ENCODE measurements at places on chromosomes 12 and 14.

DNA sequence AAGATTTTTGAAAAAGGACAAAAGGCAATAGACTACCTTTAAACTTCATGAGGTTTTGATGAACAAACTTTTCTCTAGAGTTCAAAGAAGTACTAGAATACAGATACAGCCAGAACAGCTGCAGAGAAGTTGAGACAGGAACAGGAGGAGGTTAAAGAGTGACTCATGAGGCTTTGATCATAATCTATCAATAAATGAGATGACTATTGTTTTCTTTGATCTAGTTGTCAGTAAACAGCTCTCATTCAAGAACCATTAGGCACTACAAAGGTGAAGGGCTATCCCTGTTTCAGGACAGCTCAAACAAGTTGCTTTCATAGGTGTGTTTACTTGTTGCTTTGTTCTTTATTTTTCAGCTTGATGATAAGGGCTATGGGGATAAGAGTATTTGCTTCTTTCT is 2.4 kb downstream of the WASHC3 start:
- DNase-seq, result no peak

DNA sequence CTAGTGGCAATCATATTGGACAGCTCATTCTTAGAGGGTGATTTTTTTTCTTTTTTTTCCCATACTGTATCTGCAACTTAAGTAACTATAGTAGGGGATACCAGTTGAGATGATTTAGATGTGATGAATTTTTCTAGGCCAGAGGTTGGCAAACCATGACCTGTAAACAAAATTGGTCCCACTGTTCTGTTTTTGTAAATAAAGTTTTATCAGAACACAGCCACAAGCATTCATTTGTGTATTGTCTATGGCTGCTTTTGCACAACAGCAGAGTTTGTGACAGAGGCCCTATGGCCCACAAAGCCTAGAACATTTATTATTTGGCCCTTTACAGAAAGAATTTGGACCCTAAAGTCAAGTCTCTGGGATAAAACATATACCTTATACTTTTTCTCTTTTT is 11.4 kb downstream of the ARF6 start:
- DNase-seq, result no peak

- no peak for DNase-seq
Measured at GRCh38 chr12:25352083-25352918, 101.6 kb upstream of the KRAS start.

- no peak for DNase-seq
Measured at GRCh38 chr12:92085040-92085735, 60.5 kb downstream of the BTG1 start.

DNA sequence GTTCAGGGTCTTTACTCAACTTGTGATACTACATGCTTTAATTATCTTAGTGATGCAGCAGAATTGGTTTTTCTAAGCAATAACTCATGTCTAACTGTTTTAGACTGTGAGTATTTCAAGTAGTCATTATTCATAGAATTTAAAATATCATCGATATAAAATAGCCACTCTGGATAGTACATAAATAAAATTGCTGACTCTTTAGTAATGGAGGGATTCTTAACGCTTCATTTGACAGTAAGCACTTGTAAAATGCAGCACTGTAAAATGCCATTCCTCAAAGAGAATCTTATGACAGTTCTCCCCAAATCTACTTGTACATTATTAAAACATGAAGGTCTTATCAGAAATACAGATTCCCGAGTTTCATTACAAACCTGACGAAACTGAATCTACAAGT is 262.8 kb upstream of the LRFN5 start:
- no peak for DNase-seq

DNA sequence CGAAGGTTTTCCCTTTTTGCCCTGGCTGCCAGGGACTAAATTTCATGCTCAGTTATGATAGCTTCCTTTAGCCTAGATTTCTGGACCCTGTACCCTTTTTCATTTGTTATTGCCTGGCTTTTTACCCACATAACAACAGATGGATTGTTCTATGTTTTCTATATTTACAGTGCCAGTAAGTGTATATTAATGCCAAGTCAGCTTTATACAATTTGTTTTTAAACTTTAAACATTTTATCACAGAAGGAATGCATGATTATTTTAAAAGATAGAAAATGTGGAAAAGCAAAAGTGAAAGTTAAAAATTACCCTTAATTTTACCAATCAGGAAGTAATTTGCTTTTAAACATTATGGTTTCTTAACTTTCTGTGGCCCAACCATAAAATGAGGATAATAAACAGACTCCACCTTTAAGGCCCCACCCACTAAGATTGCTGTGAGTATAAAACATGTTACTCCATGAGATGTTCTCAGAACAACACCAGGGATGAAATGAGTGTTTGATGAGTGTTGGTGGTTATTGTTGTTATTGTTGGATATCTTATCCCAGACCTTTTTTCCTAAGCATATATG is 496.8 kb downstream of the EGLN3 start:
- DNase-seq, result no peak

GRCh38 chr14:36405589-36406274 is 85.3 kb upstream of the MBIP start:
- DNase-seq, result no peak

DNA sequence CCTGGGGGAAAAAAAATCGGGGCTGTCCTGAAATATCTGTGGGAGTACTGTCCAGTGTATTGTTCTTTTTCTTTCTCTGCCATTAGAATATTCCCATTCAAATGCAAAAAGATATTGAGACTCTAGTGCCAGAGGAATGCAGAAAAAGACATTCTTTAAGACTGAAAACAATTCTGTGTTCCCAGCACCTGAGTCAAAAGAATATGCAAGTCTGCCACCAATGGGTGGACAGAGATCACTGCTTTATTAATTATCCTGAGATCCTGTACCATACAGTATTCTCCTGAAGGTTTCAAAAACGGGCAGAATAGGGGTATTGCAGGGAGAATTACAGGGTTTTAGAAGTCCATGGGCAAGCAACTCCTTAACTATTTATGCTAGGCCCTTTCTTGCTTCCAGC is 361.8 kb downstream of the C12orf50 start:
- no peak for DNase-seq

- no peak for DNase-seq
Measured at GRCh38 chr12:13780453-13780852, 200.9 kb downstream of the GRIN2B start.

GRCh38 chr14:95048771-95049312 is 108.5 kb downstream of the DICER1 start:
- no peak for DNase-seq

GRCh38 chr12:56880125-56880992 is 53.8 kb downstream of the SDR9C7 start:
- DNase-seq, result no peak

DNA sequence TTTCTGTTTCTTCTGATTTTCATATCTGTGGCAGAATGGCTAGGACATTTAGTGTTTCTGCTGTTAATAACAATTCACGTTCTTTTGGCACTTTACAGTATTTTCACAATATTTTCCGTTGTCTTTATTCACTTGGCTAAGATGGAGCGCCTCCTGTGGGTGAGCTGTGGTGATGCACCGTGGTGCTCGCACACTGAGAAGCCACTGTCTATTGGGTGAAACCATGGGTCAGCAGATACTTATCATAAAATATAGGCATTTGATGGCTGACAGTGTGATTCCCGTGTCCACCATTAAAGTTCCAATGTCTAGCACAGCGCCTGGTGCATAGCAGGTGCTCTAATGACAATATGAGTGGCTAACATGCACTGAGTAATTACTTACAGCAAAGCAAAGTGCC is 141.8 kb downstream of the VRK1 start:
- DNase-seq, result no peak

DNA sequence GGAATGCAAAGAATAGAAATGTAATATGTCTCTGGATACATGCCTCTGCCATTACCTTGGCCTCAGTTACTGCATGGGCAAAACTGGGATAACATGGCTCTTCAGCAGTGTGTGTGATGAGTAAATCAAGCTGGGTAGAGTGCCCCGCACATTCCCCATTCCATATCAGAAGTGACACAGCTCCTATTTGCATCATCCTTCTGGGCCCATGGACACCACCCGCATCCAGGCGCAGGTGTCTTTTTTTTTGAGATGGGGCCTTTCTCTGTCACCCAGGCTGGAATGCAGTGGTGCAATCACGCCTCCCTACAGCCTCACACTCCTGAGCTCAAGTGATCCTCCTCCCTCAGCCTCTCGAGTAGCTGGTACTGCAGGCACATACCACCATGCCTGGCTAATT is 31.6 kb downstream of the KRT76 start:
- DNase-seq, result no peak

- no peak for DNase-seq
Measured at GRCh38 chr12:22377731-22378496, 43.4 kb upstream of the ST8SIA1 start.

GRCh38 chr12:57781244-57781643 is 1.3 kb upstream of the TSFM start:
- DNase-seq, result no peak

- DNase-seq, result no peak
Measured at GRCh38 chr14:33480887-33481184, 470.0 kb downstream of the EGLN3 start.

- DNase-seq, result no peak
Measured at GRCh38 chr12:117441751-117442150, 80.3 kb upstream of the NOS1 start.

GRCh38 chr12:6839482-6840201 is 1.1 kb upstream of the GNB3 start:
- no peak for DNase-seq

- peak; percentile 31 for DNase-seq
Measured at GRCh38 chr12:47080725-47081502, 1.2 kb upstream of the AMIGO2 start.

- DNase-seq, result no peak
Measured at GRCh38 chr12:116337312-116337711, 59.8 kb upstream of the MED13L start.

- DNase-seq, result no peak
Measured at GRCh38 chr14:73997108-73997943, 21.8 kb downstream of the ENTPD5 start.

- no peak for DNase-seq
Measured at GRCh38 chr14:31138301-31138700, 69.3 kb downstream of the HECTD1 start.

GRCh38 chr12:94815958-94816357 is 165.6 kb upstream of the TMCC3 start:
- DNase-seq, result no peak

DNA sequence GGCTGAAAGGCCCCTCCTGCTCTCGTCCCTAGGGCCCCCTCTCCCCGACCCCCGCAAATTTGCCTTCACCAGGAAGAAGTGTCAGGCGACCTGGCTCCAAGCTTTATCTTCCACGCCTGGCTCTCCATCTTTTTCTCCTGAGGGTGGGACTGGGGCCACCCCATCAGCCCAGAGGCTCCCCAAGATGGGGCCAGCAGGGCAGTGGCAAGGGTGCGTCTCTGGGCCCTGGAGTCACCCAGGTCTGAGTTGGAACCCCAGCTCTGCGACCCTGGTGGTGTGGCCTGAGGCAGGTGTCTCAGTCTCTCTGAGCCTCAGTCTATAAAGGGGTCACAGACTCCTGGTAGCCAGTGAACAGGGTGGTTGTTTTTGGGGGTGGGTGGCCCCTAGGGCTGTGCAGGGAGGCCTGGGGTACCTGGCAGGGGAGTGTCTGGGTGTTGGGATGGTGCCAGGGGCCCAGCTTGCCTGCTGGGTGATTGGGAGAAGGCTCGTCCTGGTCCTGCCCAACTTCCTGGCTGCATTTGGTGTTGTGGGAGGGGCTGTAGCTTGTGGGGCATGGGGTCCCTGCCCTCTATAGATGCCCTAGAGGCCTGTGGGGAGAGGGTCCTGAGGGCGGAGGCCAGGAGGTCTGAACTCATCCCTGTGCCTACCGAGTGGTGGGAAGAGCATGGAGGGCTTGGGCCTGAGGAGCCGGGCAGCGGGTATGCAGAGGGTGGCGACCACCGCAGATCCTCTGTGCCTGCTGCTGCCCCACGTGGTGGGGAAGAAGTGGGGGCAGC is 7.6 kb downstream of the KIF26A start:
- DNase-seq, result no peak

DNA sequence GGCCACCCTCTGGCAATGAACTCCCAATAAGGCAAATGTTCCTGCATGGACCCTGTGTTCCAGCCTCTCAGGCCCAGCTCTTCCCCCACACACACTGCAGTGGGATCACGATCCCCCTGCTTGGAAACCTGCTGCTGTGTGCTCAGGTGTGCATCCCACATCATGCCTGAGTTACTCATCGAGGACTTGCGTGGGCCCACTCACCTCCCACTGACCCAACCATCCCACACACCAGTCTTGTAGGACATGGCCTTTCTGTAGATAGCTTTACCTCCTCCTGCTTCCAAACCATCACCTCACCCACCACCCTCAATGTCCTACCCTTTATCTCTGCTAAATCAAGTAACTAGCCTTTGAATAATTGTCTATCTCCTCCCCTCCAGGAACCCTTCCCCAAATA is 24.6 kb downstream of the NPC2 start:
- DNase-seq, result no peak

- peak; percentile 64 for DNase-seq
Measured at GRCh38 chr12:114662512-114663177, 21.3 kb downstream of the TBX3 start.

- no peak for DNase-seq
Measured at GRCh38 chr12:52022841-52023181, 16.1 kb downstream of the TAMALIN start.

DNA sequence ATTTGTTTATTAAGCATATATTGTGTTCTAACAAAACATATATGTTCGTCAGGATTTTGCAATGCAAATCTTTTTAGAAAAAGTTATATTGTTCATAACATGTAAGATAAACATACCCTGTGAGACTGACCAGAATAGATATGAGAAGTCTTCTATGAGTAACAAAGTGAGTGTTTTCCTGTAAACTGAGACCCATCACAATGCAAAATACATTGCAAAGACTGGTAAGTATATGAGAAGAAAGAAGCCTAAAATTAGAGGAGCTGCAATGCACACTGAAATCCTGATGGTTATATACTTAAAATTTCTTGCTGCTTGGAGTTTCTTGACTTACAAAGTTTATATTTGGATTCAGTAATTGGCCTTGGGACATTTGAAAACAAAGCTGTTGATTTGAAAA is 6.0 kb downstream of the HMGA2 start:
- DNase-seq, result no peak

DNA sequence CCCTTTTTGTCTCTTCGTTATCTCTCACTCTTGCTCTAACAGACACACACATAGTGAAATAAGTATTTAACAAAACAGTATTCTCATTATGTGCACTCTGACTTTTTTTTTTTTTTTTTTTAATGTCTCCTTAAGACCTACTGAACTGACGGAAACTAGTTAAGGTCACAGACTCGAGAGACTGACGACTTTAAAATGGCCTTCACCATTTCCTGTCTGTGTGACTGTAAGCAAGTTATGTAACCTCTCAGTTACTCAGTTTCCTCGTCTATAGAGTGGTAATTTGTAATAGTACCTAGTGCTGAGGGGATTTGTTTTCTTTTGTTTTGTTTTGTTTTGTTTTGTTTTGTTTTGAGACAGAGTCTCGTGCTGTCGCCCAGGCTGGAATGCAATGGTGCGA is 284.8 kb downstream of the FBXL14 start:
- no peak for DNase-seq

DNA sequence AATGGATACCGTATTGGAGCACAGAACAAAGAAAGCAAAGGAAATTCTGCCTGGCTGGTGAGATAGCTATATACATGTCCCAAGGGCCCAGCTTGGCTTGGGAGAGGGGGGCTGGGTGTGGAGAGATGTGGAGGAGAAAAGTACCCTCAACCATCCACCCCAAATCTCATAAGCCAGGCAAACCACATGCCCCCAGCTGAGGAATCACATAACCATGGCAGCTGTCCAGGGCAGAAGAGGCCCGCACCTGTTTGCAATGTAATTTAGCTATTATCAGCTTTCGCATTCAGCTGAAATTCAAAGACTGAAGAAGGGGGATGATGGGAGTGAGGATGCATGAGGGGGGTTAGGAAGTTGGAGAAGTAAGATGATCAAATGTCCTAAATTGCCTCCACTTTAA is 196.1 kb downstream of the TBX5 start:
- peak; percentile 56 for DNase-seq

Data from DMS153 (cell line).